ENCODE measurements at places on chromosomes 12 and 14. TPM values are rescaled to one million over a fixed set of nuclear protein-coding genes. Genes with fewer than 3 reads are reported as not detected.

- H3K27me3 ChIP-seq: no peaks in the 10 kb centered on the region
- no peaks in the 10 kb centered on the region for H3K36me3 ChIP-seq
- no peak for DNase-seq
- no peaks in the 10 kb centered on the region for H3K4me1 ChIP-seq
- no peak overlapping the region for H3K4me3 ChIP-seq
Measured at GRCh38 chr14:47150267-47150666, 498.7 kb upstream of the RPL10L start.

- no peak overlapping the region for H3K4me3 ChIP-seq
- H3K4me1 ChIP-seq: no peaks in the 10 kb centered on the region
- no peak for DNase-seq
- H3K27me3 ChIP-seq: no peaks in the 10 kb centered on the region
- no peaks in the 10 kb centered on the region for H3K36me3 ChIP-seq
- H3K27ac ChIP-seq: no peak overlapping the region
Measured at GRCh38 chr12:44052554-44052953, 216.7 kb downstream of the TMEM117 start.

GRCh38 chr14:31070431-31070830 is 44.3 kb upstream of the STRN3 start:
- no peak for DNase-seq
- H3K27ac ChIP-seq: no peak overlapping the region
- H3K4me1 ChIP-seq: no peaks in the 10 kb centered on the region
- H3K36me3 ChIP-seq: peaks cover 3% of the 10 kb centered on the region
- no peak overlapping the region for H3K4me3 ChIP-seq

- peaks cover 6% of the 10 kb centered on the region for H3K27me3 ChIP-seq
- no peak overlapping the region for H3K4me3 ChIP-seq
- no peak for DNase-seq
- H3K27ac ChIP-seq: no peak overlapping the region
Measured at GRCh38 chr14:91523972-91524371, 13.9 kb upstream of the PPP4R3A start.

DNA sequence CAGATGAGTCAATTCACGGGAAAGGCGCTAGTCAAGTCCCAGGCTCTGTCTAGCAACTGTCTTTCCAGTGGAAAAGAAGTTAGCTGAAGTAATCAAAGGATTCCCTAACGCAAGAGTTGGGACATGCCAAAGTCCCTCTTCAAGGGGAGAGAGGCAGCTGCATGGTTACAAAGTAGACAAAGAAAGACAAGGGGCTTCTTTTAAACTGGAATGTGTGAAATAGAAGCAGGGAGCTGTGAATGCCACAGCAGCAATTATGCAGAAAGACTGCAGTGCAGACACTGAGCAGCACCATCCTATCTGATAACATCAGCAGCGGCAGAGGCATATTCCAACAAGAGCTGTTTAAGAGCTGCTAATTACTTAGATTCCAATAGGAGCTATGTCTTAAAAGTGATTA is 12.5 kb upstream of the CIPC start:
- peaks cover 7% of the 10 kb centered on the region for H3K27me3 ChIP-seq
- H3K27ac ChIP-seq: no peak overlapping the region
- H3K4me3 ChIP-seq: no peak overlapping the region
- no peak for DNase-seq
- peaks cover 17% of the 10 kb centered on the region for H3K4me1 ChIP-seq

- no peaks in the 10 kb centered on the region for H3K4me1 ChIP-seq
- H3K27ac ChIP-seq: no peak overlapping the region
- DNase-seq: no peak
- H3K27me3 ChIP-seq: no peaks in the 10 kb centered on the region
Measured at GRCh38 chr12:70002097-70002911, 177.3 kb downstream of the MYRFL start.

- peaks cover 50% of the 10 kb centered on the region for H3K4me1 ChIP-seq
- H3K4me3 ChIP-seq: no peak overlapping the region
- H3K27ac ChIP-seq: peak overlapping the region; percentile 40
Measured at GRCh38 chr12:7917392-7918267, 18.4 kb downstream of the SLC2A3 start.

GRCh38 chr14:101167428-101167827 is 263.9 kb upstream of the RTL1 start:
- DNase-seq: no peak
- no peaks in the 10 kb centered on the region for H3K4me1 ChIP-seq
- H3K27me3 ChIP-seq: no peaks in the 10 kb centered on the region
- peaks cover 4% of the 10 kb centered on the region for H3K36me3 ChIP-seq
- no peak overlapping the region for H3K4me3 ChIP-seq

DNA sequence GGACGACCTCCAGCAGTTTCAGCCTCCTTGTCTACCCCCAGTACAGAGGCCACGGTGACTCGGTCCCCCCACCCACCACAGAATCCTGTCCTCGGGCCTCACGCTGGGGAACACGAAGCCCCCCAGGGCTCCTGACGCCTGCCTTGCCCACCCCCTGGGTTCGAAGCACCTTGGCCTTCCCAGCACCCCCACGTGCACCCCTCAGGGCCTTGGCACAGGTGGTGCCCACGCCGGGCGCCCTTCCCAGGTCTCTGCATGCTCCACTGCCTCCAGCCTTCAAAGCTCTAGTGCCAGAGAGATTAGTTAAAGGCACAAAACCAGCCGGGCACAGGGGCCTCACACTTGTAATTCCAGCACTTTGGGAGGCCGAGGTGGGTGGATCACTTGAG is 61.8 kb downstream of the NOC4L start:
- H3K27me3 ChIP-seq: peaks cover 12% of the 10 kb centered on the region
- no peak for DNase-seq
- H3K4me1 ChIP-seq: no peaks in the 10 kb centered on the region
- H3K27ac ChIP-seq: no peak overlapping the region
- H3K36me3 ChIP-seq: no peaks in the 10 kb centered on the region
- H3K4me3 ChIP-seq: peak overlapping the region; percentile 43

DNA sequence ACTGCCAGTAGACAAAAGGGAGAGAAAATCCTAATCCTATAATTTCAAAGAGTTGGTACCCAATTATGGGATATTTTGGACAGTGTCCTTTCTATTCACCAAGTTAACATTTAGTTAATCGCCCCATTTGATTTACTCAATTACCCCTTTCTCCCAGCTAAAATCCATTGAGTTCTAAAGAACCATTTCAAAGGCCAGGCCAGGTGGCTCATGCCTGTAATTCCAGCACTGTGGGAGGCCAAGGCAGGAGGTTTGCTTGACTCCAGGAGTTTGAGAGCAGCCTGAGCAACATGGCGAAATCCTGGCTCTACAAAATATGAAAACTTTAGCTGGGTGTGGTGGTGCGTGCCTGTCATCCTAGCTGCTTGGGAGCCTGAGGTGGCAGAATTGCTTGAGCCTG is 5.5 kb upstream of the GPR19 start:
- H3K4me1 ChIP-seq: peaks cover 52% of the 10 kb centered on the region
- no peak overlapping the region for H3K4me3 ChIP-seq
- no peak for DNase-seq
- H3K27me3 ChIP-seq: no peaks in the 10 kb centered on the region
- H3K36me3 ChIP-seq: peaks cover 2% of the 10 kb centered on the region

- H3K27me3 ChIP-seq: no peaks in the 10 kb centered on the region
- no peaks in the 10 kb centered on the region for H3K36me3 ChIP-seq
- no peaks in the 10 kb centered on the region for H3K4me1 ChIP-seq
- H3K27ac ChIP-seq: no peak overlapping the region
- DNase-seq: no peak
Measured at GRCh38 chr12:74619084-74619483, 81.4 kb downstream of the ATXN7L3B start.

- no peaks in the 10 kb centered on the region for H3K4me1 ChIP-seq
- no peaks in the 10 kb centered on the region for H3K36me3 ChIP-seq
- no peak for DNase-seq
- no peak overlapping the region for H3K4me3 ChIP-seq
Measured at GRCh38 chr14:51035611-51036192, 59.2 kb downstream of the TRIM9 start.

DNA sequence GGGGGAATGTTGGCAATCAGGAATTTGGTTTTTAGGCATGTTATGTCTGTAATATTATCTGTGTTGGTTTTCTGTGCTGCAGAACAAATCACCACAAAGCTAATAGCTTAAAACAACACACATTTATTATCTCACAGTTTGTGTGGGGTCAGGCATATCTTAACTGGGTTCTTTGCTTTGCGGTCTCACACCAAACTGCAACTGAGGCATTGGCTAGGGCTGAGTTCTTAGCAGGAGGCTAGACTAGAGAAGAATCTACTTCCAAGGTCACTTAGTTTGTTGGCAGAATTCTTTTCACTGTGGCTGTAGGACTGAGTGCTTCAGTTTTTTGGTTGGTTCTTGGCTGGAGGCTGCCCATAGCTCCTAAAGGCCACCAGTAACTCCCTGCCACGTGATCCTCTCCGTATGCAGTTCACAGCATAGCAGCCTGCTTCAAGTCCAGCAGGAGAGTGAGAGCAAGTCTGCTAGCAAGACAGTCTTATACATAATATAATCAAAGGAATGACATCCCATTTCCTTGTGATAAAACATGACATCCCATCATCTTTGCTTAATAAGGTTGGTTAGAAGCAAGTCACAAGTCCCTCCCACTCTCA is 21.6 kb downstream of the ATF1 start:
- no peaks in the 10 kb centered on the region for H3K27me3 ChIP-seq
- H3K4me3 ChIP-seq: no peak overlapping the region
- peaks cover 14% of the 10 kb centered on the region for H3K4me1 ChIP-seq
- no peak overlapping the region for H3K27ac ChIP-seq
- DNase-seq: no peak

GRCh38 chr12:75366629-75367028 is 24.3 kb upstream of the GLIPR1L2 start:
- no peak for DNase-seq
- no peak overlapping the region for H3K27ac ChIP-seq

- no peaks in the 10 kb centered on the region for H3K27me3 ChIP-seq
- H3K4me1 ChIP-seq: no peaks in the 10 kb centered on the region
- DNase-seq: no peak
- H3K4me3 ChIP-seq: no peak overlapping the region
- H3K36me3 ChIP-seq: peaks cover 6% of the 10 kb centered on the region
Measured at GRCh38 chr12:120136093-120136770, 19.7 kb upstream of the RAB35 start.

GRCh38 chr14:22753586-22753985 is 12.9 kb upstream of the OXA1L start:
- H3K4me3 ChIP-seq: no peak overlapping the region
- DNase-seq: no peak
- peaks cover 17% of the 10 kb centered on the region for H3K4me1 ChIP-seq
- H3K27me3 ChIP-seq: peaks cover 42% of the 10 kb centered on the region
- no peaks in the 10 kb centered on the region for H3K36me3 ChIP-seq

GRCh38 chr12:98893675-98894411 is 248.8 kb downstream of the APAF1 start:
- H3K27ac ChIP-seq: no peak overlapping the region
- H3K27me3 ChIP-seq: peaks cover 55% of the 10 kb centered on the region
- no peak for DNase-seq
- no peaks in the 10 kb centered on the region for H3K4me1 ChIP-seq

DNA sequence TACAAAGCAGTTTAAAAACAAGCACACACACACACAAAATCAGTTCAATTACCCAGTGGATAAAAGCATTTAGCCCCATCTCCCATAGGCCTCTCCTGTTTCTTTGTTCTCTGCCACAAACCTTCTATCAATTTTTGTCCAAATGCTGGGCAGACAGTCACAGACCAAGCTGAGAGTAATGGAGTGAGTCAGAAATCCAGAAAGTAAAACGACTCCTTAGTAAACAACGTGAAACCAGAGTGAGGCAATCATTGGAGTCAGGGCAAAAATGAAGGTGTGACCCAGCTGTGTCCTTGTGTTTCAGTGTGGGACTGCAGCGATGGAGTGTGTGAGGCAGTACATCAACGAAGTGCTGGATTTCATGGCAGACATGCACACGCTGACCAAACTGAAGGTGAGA is 102.0 kb downstream of the PRIMA1 start:
- H3K4me3 ChIP-seq: no peak overlapping the region
- H3K36me3 ChIP-seq: no peaks in the 10 kb centered on the region
- no peak overlapping the region for H3K27ac ChIP-seq
- H3K4me1 ChIP-seq: no peaks in the 10 kb centered on the region

GRCh38 chr12:124797321-124797720 is 66.3 kb downstream of the SCARB1 start:
- H3K36me3 ChIP-seq: peaks cover 2% of the 10 kb centered on the region
- DNase-seq: no peak
- no peak overlapping the region for H3K27ac ChIP-seq
- H3K4me3 ChIP-seq: no peak overlapping the region
- H3K27me3 ChIP-seq: no peaks in the 10 kb centered on the region
- H3K4me1 ChIP-seq: peaks cover 24% of the 10 kb centered on the region

- no peaks in the 10 kb centered on the region for H3K27me3 ChIP-seq
- no peaks in the 10 kb centered on the region for H3K36me3 ChIP-seq
- DNase-seq: no peak
- H3K27ac ChIP-seq: peak overlapping the region; percentile 68
- no peaks in the 10 kb centered on the region for H3K4me1 ChIP-seq
Measured at GRCh38 chr14:34568803-34569202, 29.3 kb upstream of the EAPP start.

- H3K27me3 ChIP-seq: peaks cover 33% of the 10 kb centered on the region
- no peaks in the 10 kb centered on the region for H3K36me3 ChIP-seq
- H3K4me1 ChIP-seq: no peaks in the 10 kb centered on the region
- DNase-seq: no peak
Measured at GRCh38 chr14:24789378-24789884, 155.4 kb upstream of the GZMB start.

- H3K4me3 ChIP-seq: no peak overlapping the region
- no peaks in the 10 kb centered on the region for H3K36me3 ChIP-seq
- peaks cover 17% of the 10 kb centered on the region for H3K4me1 ChIP-seq
- peaks cover 18% of the 10 kb centered on the region for H3K27me3 ChIP-seq
- DNase-seq: no peak
Measured at GRCh38 chr12:92735131-92735721, 32.4 kb downstream of the PLEKHG7 start.

DNA sequence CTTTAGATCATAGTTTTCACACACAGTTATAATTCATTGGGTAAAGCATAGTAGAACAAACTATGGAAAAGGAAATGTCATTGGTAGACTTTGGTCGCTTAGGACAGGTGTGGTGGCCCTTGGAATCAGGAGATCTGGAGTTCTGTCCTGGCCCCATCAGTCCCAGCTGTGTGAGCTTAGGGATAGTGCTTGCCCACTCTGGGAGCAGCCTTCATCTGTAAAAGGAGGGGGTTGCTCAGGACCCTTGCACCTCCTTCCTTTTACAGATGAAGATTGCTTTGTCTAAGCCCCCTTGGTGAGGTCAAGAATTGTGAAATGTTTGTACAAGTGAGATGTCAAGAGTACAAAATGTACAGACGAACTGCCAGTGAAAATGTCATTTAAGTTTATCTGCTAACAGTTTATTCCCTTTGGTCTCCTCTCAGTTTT is 93.2 kb downstream of the BORCS5 start:
- no peak overlapping the region for H3K27ac ChIP-seq
- peaks cover 12% of the 10 kb centered on the region for H3K4me1 ChIP-seq
- H3K4me3 ChIP-seq: no peak overlapping the region
- peaks cover 7% of the 10 kb centered on the region for H3K36me3 ChIP-seq
- H3K27me3 ChIP-seq: no peaks in the 10 kb centered on the region

Gene INHBE
- 4.8 TPM for total RNA-seq

Gene AMN1
- 4.5 TPM for total RNA-seq

Gene TAS2R43
- 0.97 TPM for total RNA-seq

Gene CLEC9A
- not detected for total RNA-seq

Gene KLRD1
- 6.6 TPM for total RNA-seq

Gene CABP1
- not detected for total RNA-seq

Gene KRT5
- not detected for total RNA-seq

Gene LTBR
- 1.3 TPM for total RNA-seq

Gene ZNF384
- 78.1 TPM for total RNA-seq

Gene PIP4K2C
- total RNA-seq: 21.3 TPM

Gene DHRS2
- 5.0 TPM for total RNA-seq
